ENCODE measurements at places on chromosomes 2 and 18.

DNA sequence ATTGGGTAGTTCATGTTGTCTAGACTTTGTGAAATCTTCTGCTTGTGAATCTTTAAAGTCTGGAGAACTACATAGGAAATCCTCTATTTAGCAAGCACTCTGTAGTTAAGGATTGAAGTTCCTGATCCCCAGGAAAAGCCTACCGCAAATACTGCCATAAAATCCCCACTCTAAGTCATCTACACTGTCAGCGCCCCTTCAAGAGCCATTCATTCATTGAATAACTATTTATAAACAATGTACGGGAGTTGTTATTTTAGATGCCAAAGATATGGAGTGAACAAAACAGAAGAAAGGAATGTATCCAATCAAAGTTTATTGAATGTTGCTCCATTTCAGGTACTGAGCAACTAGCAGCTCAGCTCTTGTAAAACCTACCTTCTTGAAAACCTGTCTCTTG, 36.5 kb upstream of the SLC39A10 start:
- DNase-seq: no peak

GRCh38 chr2:105741617-105742016, 3.1 kb upstream of the NCK2 start:
- no peak for DNase-seq

DNA sequence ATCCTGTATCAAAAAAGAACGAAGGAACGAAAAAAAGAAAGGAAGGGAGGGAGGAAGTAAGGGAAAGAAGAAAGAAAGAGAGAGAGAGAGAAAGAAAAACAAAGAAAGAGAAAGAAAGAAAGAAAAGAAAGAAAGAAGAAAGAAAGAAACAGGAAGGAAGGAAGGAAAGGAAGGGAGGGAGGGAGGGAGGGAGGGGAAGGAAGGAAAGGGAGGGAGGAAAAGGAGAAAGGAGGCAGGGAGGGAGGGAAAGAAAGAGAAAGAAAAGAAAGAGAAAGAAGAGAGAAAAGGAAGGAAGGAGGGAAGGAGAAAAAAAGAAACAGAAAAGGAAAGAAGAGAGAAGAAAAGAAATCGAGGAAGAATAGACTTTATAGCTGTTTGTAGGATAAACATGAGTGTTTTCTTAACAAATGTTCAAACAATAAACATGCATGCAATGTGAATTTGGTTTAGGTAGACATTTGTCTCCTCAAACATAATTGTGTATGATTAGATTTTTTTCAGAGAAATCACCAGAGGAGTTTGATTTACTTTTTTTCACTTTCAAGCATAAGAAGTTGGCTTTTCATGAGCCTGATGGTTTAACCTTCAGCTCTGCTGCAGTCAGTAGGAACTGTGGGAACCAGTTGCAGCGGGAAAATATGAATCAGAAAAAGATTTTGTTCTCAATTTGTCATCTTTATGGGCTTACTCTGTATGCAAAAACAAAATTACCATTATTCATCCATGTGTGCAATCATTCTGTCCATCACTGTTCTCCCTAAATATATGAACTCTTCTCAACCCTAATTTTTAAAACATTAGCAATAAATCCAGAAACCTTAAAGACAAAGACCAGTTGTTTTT, 71.6 kb downstream of the PRKRA start:
- DNase-seq: no peak

- no peak for DNase-seq
Observed at GRCh38 chr18:8799001-8799400, 93.6 kb downstream of the MTCL1 start.

DNA sequence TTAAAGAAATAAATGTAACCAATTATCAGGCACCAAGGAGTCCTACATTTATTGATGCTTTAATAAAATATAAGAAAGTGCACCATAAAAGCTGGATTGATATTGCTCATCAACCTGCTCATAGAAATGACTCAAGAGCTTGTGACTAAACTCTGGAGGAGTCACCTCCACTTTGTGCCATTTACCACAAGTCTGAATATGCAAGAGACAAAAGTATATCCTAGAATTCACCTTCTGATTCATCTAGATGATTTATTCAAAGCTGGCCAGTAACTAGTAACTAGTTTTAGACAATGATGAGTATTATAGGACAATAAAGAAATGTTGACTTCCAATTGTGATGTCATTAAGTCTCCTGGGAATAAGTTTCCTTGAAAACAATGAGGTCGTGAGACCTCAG, 146.0 kb upstream of the SOX11 start:
- DNase-seq: no peak

GRCh38 chr2:134642938-134643337, 75.9 kb downstream of the TMEM163 start:
- DNase-seq: no peak

DNA sequence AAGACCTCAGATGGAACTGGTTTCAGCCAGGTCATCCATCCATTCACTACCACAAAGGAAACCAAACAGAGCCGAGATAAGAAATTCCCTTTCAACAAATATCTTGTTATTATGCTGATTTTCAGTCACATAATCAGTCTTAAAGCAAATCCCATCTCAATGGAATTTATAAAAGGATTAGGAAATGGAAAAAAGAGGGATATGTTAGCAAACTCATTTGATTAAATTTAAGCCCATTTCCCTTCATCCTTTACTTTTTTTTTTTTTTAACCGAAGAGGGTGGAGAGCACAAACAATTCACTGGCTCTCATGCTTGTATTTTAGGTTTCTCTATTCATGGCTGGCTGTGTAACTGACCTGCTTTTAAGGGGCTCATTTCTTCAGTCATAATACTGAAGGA, 109.0 kb upstream of the GATA6 start:
- DNase-seq: no peak

DNA sequence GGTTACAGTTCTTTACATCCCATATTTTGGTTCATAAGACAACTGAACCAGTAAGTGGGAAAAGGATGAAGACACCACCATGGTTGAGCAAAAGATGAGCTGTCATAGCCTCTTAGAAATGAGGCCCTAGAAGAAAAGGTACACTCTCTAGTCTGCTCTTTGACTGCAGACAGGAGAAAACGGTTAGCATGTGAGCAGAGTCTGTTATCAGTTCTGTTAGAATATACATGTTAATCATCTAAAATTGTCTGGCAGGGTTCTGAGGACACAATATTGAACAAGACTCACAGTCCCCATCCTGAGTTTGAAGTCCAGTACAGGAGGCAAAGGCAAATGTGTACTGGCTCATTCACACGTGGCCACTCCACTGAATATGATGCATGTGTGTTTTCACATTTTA, 78.1 kb downstream of the MBOAT2 start:
- no peak for DNase-seq

DNA sequence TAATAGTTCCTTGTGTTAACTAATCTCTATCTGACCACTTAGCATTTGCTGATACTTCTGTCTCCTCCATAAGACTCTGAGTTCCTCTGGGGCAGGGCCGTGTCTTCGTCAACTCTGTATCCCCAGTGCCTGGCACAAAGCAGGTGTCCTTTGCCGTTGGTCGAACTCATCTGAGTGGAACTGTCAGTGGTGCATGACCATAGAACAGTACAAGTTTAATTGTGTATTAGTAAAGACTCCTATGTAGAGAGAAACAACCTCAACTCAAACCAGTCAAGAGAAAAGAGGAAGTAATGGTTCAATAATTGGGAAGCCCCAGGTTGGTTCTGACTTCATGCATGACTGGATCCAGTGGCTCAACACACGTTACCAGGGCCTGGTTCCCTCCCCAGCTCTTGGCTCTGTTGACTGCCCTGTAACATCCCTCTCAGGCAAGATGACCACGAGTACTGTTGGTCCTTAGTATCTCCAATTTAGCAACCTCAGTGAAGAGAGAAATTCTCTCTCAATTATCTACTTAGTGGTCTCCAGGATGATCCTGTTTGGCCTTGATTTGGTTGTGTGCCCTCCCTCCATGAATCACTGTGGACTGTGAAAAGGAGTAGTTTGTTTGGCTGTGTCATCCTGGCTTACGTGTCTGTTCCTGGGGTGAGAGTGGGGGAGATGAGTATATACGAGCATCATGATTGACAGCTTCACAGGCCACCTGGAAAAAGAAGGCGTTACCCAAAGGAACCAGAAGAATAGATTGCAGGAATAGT, 58.5 kb upstream of the MSH6 start:
- no peak for DNase-seq

DNA sequence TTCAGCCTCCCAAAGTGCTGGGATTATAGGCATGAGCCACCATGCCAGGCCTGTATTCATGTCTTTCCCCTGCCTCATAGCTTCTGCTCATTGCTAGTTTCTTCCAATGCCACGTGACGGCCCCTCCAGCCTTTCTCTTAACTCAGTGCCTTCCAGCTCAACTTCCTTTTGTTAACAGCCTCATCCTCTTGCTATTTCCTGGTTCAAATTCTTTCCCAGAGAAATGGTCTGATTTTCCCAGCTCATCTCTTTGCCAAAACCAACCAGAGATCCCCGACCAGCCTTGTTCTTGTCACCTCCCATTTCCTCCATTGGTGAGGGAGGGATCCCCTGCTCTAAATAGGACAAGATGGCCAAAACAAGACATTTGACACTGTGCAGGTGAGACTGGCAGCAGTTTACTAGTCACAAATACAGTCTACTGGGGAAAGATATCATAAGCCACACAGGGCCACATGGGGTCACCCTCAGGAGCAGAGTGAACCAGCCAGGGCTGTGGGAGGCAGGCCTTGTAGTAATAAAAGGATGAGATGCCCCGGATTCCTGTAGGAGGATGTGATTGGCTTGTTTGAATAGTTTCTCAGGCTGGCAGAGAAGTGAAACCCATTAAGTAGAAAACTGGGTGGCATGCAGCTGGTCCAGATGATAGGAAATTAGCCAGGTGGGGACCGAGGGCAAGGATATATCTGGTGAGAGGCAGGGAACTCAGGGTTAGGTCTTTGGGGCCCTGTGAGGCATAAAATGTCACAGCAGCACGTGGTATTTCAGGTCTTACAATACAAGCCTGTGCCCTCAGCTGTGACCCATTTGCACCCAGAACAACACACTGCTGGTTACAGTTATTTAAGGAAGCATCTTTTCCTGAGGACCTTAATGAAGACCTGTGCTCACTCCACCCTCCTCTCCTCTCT, 6.4 kb downstream of the CD207 start:
- no peak for DNase-seq

- no peak for DNase-seq
Observed at GRCh38 chr2:179862898-179863458, 1.6 kb upstream of the ZNF385B start.

DNA sequence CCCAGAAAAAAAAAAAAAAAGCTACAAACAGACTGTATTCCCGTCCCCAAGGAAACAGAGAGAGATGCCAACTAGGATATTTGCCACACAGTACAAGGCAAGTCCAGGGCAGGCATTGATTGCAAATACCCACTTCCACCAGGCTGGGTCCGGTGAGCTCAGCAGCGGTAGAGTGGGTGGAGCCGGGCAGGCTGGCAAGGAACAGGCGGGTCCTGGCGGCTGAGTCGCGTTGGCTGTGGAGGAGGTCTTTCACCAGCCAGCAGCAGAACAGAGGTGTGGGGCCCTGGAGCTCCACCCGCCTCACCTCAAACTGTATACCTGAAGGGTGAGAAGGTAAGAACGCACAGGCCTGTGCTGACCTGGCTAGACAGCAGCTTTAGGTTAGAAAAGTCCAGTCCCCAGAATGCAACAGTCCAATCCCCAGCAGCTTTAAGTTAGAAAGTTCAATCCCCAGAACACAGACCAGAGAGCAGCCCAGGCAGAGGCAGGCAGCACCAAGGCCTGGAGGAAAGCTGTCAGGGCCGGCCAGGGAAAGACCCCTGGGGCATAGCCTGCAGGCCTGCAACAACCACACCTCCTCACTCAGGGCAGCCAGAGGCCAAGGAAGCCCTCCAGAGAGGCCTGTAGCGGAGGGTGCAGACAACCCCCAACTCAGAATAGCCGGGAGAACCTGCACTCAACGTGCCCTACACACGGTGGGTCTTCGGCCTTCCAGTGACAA, 21.9 kb upstream of the MTERF4 start:
- no peak for DNase-seq

DNA sequence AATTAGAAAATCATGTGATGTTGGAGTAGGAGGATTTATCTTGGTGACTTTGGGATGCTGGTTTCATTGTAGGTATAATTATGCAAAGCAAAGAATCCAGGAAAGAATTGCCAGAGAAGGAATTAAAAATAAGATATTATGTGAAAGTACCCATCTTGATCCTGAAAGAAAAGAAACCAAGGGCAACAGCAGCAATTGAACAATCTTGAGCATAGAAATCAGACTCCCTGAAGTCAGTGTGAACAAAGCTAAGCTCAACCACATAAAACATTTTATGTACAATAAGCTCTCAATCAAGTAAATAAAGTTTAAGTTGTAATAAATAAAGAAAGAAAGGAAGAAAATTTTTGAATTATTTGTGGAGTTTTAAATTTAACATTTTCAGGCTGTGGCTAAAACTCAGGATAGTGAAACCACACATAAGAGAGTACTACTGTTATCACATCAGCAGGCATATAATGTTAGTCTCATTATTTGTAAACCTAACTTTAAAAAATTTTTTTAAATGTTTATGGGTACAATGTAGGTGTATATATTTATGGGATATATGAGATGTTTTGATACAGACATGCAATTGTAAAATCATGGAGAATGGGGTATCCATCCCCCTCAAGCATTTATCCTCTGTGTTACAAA, 32.8 kb upstream of the GPR55 start:
- no peak for DNase-seq

DNA sequence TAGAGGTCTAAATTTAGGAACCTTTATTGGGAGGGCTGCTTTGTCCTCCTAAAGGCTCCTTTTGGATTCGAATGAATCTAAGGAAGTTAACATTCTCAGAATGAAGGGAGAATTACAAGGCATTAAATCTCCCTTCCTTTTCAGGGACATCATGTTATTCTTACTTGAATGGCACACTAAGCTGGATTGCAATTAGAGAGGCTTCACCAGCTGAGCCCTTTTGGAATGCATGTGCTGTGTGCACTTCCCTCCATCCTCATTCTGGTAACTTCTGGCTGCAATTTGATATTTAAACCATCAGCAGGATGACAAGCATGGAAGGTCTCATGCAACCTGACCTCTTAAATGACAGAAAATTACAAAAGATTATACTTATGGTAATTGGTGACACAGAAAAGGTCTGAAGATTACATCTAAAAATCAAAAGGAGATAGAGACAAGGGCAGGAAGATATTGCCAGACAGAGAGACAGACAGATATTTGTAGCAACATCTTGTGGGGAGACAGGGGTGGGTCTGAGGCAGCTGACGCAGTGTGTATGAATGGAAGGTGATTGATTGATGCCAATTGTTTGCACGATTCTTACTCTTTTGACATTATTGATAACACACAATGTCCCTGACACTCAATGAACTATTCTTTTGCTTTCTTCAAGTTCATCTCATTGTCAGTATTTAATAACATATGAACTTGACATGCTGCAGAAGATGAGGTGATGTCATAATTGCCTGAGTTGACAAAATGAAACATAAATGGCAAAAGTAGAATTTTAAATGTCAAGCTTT, 570.8 kb upstream of the GYPC start:
- DNase-seq: no peak

DNA sequence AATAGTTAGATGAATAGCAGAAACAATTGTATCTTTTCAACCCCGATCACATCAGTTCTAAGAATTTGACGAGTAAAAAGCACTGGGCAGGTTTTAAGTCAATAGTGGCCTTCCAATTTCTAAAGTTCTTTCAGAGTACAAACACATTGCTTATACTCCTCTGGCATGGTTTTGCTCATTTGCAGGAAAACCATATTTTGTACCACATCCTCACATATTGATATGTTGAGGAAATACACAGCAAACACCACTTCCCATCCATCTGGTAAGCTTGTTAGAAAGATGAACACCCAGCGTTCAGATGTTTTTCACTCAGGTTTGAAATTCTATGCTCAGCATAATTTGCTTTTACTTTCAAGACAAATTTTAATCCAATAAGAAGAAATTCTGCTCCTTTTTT, 344.6 kb upstream of the ACVR2A start:
- DNase-seq: no peak

GRCh38 chr2:41871080-41871479, 176.7 kb upstream of the PKDCC start:
- no peak for DNase-seq
